ENCODE measurements at places on chromosomes 13 and 19.

DNA sequence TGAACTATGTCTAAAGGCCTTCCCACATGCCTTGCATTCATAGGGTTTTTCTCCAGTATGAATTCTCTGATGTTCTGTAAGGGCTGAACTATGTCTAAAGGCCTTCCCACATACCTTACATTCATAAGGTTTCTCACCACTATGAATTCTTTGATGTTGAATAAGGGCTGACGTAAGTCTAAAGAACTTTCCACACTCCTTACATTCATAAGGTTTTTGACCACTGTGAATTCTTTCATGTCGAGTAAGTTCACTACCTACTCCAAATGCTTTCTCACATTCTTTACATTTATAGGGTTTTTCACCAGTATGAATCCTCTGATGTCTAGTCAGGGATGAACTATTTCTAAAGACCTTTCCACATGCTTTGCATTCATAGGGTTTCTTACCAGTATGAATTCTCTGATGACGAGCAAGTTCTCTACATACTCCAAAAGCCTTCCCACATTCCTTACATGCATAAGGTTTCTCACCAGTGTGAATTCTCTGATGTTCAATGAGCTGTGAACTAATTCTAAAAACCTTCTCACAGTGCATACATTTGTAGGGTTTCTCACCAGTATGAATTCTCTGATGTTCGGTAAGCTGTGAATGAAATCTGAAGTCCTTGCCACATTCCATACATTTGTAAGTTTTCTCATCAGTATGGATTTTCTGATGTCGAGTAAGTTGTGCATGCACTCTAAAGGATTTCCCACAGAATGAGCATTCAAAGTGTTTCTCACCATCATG, 19.1 kb upstream of the ZNF260 start:
- no peak for DNase-seq

DNA sequence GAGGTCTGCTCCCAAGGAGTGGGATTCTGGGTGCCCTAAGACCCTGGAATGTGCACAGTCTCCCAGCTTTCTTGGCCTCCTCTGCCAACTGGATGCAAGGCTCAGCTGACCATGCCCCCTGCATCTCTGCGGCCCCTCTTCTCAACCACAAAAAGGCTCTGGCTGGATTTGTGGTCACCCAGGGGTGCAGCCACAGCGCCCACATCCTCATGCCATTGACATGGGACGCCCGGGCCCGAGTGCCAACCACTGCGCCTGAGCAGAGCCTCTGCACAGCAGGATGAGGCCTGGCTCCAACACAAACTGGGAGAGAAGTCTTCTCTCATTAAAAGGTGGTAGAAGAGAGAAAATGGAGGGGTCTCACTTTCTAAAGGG, 103.5 kb downstream of the FOXO1 start:
- DNase-seq, result no peak

- DNase-seq, result no peak
Measured at GRCh38 chr13:59413126-59413525, 750.6 kb downstream of the DIAPH3 start.

- DNase-seq, result no peak
Measured at GRCh38 chr19:18393836-18394235, 3.6 kb downstream of the LRRC25 start.

DNA sequence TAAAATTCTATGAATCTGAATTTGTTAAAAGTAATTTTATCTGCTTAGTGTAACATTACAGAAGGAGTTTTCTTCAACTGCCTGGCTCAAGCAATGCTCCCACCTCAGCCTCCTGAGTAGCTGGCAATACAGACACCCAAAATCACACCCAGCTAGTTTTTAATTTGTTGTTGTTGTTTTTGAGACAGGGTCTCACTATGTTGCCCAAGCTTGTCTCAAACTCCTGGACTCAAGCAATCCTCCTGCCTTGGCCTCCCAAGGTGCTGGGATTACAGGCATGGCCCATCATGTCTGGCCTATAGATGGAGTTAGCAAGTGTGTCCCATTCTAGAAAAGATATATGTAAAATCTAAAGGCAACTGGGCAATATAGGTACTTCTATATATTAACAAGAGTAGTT, 1580.4 kb upstream of the PRR20A start:
- no peak for DNase-seq
